Vein endothelial cell (primary cell): ENCODE measurements at places on chromosomes 5 and 9. TPM values are rescaled to one million over a fixed set of nuclear protein-coding genes. Genes with fewer than 3 reads are reported as not detected.

PCDHA8 gene
- under 0.01 TPM in 1 of 2 replicates, not detected in the other for total RNA-seq

ANKRD31 gene
- total RNA-seq, result under 0.01 and 0.10 TPM in 2 replicates

C9 gene
- total RNA-seq, result 0.29 TPM in 1 of 2 replicates, not detected in the other

CDH6 gene
- not detected in 2 replicates for total RNA-seq

DDX4 gene
- not detected in 2 replicates for total RNA-seq

LCN12 gene
- total RNA-seq, result 0.29 TPM in 1 of 2 replicates, not detected in the other

SLC36A2 gene
- not detected in 2 replicates for total RNA-seq

IL4 gene
- total RNA-seq, result not detected in 2 replicates
